ENCODE measurements at places on chromosomes 4 and X.

- peaks cover 34% of the 10 kb centered on the region for H3K4me1 ChIP-seq
- peaks cover 21% of the 10 kb centered on the region for H3K36me3 ChIP-seq
- H3K4me3 ChIP-seq = peak overlapping the region; percentile 81
- peak overlapping the region; percentile 83 for H3K27ac ChIP-seq
- DNase-seq = no peak
These were observed 2.7 kb downstream of the BCOR start for GRCh38 chrX:40094900-40095582.

GRCh38 chr4:181509073-181509472 is 734.1 kb upstream of the TENM3 start:
- no peak overlapping the region for H3K4me3 ChIP-seq
- no peaks in the 10 kb centered on the region for H3K27me3 ChIP-seq

GRCh38 chr4:137609718-137610430 is 77.6 kb upstream of the PCDH18 start:
- no peaks in the 10 kb centered on the region for H3K27me3 ChIP-seq
- no peak overlapping the region for H3K4me3 ChIP-seq
- no peak overlapping the region for H3K27ac ChIP-seq
- H3K36me3 ChIP-seq = no peaks in the 10 kb centered on the region

DNA sequence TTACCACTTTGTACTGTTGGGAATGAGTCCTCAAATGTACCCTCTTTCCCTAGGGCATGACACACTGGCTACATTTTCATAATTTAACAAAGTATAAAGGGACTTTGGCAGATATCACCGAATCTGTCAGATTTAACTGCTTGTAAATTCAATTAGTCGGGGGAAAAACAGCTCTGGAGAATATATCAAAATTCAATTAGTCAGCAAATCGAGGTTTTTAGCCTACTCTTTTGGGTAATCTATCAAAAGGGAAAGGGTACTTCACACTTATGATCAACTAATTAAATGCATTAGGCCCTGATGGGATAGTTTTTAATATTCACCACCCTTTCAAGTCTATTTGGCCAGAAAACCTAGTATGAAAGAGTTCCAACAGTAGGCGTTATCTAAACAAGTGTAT is 141.0 kb downstream of the IL1RAPL2 start:
- no peaks in the 10 kb centered on the region for H3K4me1 ChIP-seq
- no peak overlapping the region for H3K27ac ChIP-seq
- no peak for DNase-seq
- no peaks in the 10 kb centered on the region for H3K27me3 ChIP-seq
- no peak overlapping the region for H3K4me3 ChIP-seq

GRCh38 chr4:189979196-189980047 is 38.8 kb downstream of the FRG1 start:
- H3K27ac ChIP-seq = no peak overlapping the region
- H3K27me3 ChIP-seq = peaks cover 3% of the 10 kb centered on the region
- H3K4me3 ChIP-seq = no peak overlapping the region
- no peak for DNase-seq
- no peaks in the 10 kb centered on the region for H3K4me1 ChIP-seq

DNA sequence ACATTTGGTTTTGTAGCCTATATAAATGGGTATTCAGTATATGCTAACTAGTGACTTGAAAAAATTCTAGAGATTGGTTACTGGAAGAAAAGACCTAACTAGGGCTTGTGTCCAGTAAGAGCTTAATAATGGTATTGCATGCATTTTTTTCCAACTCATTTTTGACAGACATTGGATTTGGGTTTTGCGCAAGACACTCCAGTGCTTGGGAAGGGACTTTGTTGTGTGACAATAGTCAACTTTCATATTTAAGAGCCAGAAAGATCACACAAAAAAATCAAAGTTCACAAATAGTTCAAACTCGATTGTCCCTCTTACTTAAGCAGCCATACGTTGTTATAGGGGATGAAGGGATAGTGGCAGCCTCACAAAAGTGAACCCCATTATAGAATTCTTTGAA is 1.2 kb upstream of the HSD17B11 start:
- H3K4me3 ChIP-seq = no peak overlapping the region
- H3K36me3 ChIP-seq = peaks cover 11% of the 10 kb centered on the region
- H3K27ac ChIP-seq = no peak overlapping the region
- no peak for DNase-seq

DNA sequence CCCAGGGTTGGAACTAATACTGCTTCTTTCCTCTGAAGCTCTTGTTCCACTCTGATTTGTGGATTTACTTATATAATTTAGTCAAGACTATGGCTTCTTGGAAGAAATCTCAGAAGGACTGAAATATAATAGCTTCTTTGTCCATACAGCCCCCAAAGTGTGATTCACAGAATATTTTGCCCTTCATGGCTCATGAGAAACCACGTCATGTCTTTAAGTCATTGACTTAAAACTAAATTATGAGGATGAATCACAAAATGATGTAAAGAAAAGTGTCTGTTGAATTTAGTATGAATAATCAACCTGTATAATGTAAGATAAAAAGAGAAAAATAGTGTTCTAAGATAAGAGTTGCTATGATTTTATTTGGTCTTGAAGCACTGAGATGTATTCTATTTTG is 43.3 kb upstream of the AGA start:
- H3K36me3 ChIP-seq = peaks cover 5% of the 10 kb centered on the region
- H3K4me3 ChIP-seq = no peak overlapping the region
- H3K27me3 ChIP-seq = no peaks in the 10 kb centered on the region
- DNase-seq = no peak
- peaks cover 28% of the 10 kb centered on the region for H3K4me1 ChIP-seq

GRCh38 chr4:42428036-42428435 is 30.7 kb downstream of the SHISA3 start:
- H3K4me1 ChIP-seq = no peaks in the 10 kb centered on the region
- H3K27ac ChIP-seq = no peak overlapping the region
- peaks cover 5% of the 10 kb centered on the region for H3K36me3 ChIP-seq
- DNase-seq = no peak
- no peak overlapping the region for H3K4me3 ChIP-seq

GRCh38 chr4:68905598-68905938 is 46.0 kb downstream of the UGT2A3 start:
- H3K4me3 ChIP-seq = no peak overlapping the region
- no peak overlapping the region for H3K27ac ChIP-seq
- no peak for DNase-seq
- H3K36me3 ChIP-seq = no peaks in the 10 kb centered on the region
- H3K27me3 ChIP-seq = no peaks in the 10 kb centered on the region

GRCh38 chr4:133921280-133922195 is 280.1 kb downstream of the PABPC4L start:
- no peaks in the 10 kb centered on the region for H3K4me1 ChIP-seq
- no peak for DNase-seq
- no peak overlapping the region for H3K4me3 ChIP-seq
- no peak overlapping the region for H3K27ac ChIP-seq
- H3K36me3 ChIP-seq = no peaks in the 10 kb centered on the region

- H3K27me3 ChIP-seq = no peaks in the 10 kb centered on the region
- H3K4me3 ChIP-seq = no peak overlapping the region
- DNase-seq = no peak
- H3K4me1 ChIP-seq = no peaks in the 10 kb centered on the region
- no peaks in the 10 kb centered on the region for H3K36me3 ChIP-seq
These were observed 38.1 kb upstream of the NOCT start for GRCh38 chr4:138977524-138977923.

DNA sequence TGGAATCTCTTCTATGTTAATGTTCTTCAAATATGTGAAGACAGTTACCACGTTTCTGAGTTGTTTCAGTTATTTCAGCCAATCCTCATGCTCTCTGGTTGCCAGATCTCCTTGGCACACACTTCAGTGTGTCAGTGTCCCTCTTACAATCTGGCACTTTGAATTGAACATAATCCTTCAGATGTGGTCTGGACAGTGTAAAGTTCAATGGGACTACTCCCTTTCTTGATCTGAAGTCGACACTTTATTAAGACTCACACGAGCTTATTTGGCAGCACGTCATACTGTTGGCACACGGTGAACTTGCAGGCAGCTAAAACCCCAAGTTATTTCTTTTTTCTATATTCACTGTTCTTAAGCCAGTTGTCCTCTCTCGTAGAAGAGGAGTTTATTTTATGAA is 28.2 kb downstream of the ARSJ start:
- no peak for DNase-seq
- no peak overlapping the region for H3K4me3 ChIP-seq
- peaks cover 6% of the 10 kb centered on the region for H3K4me1 ChIP-seq
- no peak overlapping the region for H3K27ac ChIP-seq
- peaks cover 4% of the 10 kb centered on the region for H3K27me3 ChIP-seq
- H3K36me3 ChIP-seq = no peaks in the 10 kb centered on the region

GRCh38 chrX:147847999-147848398 is 63.7 kb upstream of the FMR1 start:
- no peaks in the 10 kb centered on the region for H3K36me3 ChIP-seq
- no peaks in the 10 kb centered on the region for H3K4me1 ChIP-seq
- no peak overlapping the region for H3K27ac ChIP-seq
- DNase-seq = no peak

- peaks cover 5% of the 10 kb centered on the region for H3K36me3 ChIP-seq
- peaks cover 45% of the 10 kb centered on the region for H3K4me1 ChIP-seq
- H3K4me3 ChIP-seq = peak overlapping the region; percentile 86
- DNase-seq = peak; percentile 30
- peak overlapping the region; percentile 62 for H3K27ac ChIP-seq
- H3K27me3 ChIP-seq = peaks cover 86% of the 10 kb centered on the region
These were observed 112.7 kb downstream of the DHX15 start for GRCh38 chr4:24471486-24472160.

DNA sequence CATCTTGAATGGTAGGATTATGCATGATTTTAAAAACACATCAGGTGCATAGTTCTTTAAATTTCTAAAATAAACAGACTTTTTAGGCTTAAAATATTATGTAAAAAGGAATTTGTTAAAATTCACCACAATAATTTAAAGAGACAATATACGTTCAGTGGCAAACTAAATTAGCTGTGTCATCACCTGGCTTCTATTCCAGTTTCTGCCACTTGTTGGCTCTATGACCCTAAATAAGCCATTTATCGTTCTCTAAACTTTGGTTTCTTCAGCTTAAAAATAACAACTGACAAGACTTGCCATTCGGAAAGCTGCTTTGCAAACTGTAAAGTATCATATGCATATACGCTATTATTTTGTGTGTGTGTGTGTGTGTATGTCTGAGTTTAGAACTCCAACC is 141.3 kb downstream of the MGST2 start:
- DNase-seq = no peak
- peaks cover 1% of the 10 kb centered on the region for H3K36me3 ChIP-seq
- no peak overlapping the region for H3K4me3 ChIP-seq
- H3K27me3 ChIP-seq = peaks cover 6% of the 10 kb centered on the region

GRCh38 chr4:169231647-169232262 is 39.0 kb downstream of the SH3RF1 start:
- H3K27ac ChIP-seq = no peak overlapping the region
- no peaks in the 10 kb centered on the region for H3K4me1 ChIP-seq
- H3K36me3 ChIP-seq = no peaks in the 10 kb centered on the region
- H3K4me3 ChIP-seq = no peak overlapping the region
- no peak for DNase-seq
- H3K27me3 ChIP-seq = no peaks in the 10 kb centered on the region

GRCh38 chrX:16319929-16320328 is 152.6 kb downstream of the MAGEB17 start:
- no peak overlapping the region for H3K4me3 ChIP-seq
- DNase-seq = no peak
- no peak overlapping the region for H3K27ac ChIP-seq
- H3K36me3 ChIP-seq = no peaks in the 10 kb centered on the region
- H3K27me3 ChIP-seq = no peaks in the 10 kb centered on the region

DNA sequence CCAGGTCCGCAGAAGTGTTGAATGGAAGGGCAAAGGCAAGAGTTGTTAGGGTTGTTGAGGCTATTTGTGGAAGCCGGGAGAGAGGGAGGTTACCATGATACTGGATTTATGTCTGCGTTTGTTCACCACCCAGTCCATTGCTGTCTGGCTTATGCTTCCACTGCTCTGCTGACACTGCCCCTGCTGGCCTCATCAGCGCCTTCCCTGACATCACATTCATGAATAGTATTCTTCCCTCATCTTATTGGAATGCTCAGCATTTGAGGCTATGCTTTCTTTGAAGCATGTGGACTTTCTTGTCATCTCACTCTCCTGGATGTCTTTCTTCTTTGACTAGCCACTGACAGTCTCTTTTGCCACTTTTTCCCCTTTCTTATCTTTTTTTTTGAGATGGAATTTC is 10.3 kb downstream of the GNL3L start:
- H3K36me3 ChIP-seq = peaks cover 43% of the 10 kb centered on the region
- H3K27ac ChIP-seq = no peak overlapping the region
- no peak for DNase-seq

- H3K27me3 ChIP-seq = no peaks in the 10 kb centered on the region
- no peak for DNase-seq
- H3K36me3 ChIP-seq = no peaks in the 10 kb centered on the region
- H3K27ac ChIP-seq = no peak overlapping the region
These were observed 958.3 kb upstream of the ADGRL3 start for GRCh38 chr4:60241866-60242265.

GRCh38 chr4:125043486-125043885 is 271.3 kb upstream of the FAT4 start:
- no peak overlapping the region for H3K4me3 ChIP-seq
- H3K27me3 ChIP-seq = no peaks in the 10 kb centered on the region
- no peak for DNase-seq
- no peaks in the 10 kb centered on the region for H3K36me3 ChIP-seq
- H3K27ac ChIP-seq = no peak overlapping the region

DNA sequence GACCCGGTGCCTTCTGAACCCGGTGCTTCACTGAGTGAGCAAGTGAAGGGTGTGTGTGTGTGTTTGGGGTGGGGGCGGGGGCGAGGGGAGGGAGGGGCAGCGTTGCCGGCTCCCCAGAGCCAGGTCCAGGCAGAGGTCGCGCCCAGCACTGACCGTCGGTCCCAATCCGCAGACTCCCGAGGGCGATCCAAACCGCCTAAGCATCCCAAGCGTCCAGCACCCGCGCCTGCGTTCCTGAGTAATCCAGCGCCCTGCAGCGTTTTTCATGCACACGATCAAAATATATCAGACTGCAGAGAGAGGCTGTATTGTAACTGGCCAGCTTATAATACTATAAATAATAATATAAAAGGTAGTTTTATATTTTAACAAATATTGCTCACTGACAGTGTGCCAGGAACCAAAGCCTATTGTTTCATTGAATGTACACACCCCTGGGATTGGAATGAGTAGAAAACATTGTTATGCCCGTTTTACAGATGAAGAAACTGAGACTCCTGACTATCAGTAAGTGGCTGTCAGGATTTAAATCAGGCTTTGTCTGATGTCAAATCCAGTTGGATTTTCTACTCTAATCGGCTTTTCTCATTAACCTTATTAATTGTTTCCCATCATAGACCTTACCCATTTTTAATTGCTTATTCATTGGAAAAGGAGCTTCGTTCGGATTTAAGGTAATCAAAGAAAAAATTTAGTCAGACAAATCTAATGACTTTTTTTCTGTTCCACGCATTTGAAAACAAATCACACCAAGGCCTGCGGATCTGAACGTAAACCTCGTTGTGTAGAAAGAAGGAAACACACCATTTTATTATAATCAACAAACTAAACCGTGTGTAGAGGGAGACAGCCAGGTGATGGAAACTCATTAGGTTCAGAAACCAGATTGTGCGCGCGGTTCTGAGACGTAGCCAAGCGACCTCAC is 4.0 kb upstream of the NKX3-2 start:
- peak overlapping the region; percentile 57 for H3K4me3 ChIP-seq
- peaks cover 72% of the 10 kb centered on the region for H3K27me3 ChIP-seq
- H3K36me3 ChIP-seq = peaks cover 13% of the 10 kb centered on the region
- peaks cover 31% of the 10 kb centered on the region for H3K4me1 ChIP-seq
